ENCODE measurements at places on chromosomes 3 and 15. TPM values are rescaled to one million over a fixed set of nuclear protein-coding genes. Genes with fewer than 3 reads are reported as not detected.

Gene TERC
- total RNA-seq = not detected

Gene DUOXA2
- not detected for total RNA-seq

Gene DNAJC19
- 17.9 TPM for total RNA-seq

Gene HIGD2B
- not detected for total RNA-seq

Gene BFSP2
- total RNA-seq = not detected

Gene MORC1
- not detected for total RNA-seq

Gene ZNF660
- not detected for total RNA-seq

Gene PRR23E
- total RNA-seq = not detected

Gene PAK6
- total RNA-seq = 0.09 TPM

Gene CP
- total RNA-seq = 7.0 TPM

Gene CPN2
- not detected for total RNA-seq

Gene SOX14
- not detected for total RNA-seq

Gene BNC1
- 0.48 TPM for total RNA-seq

Gene KIF23
- total RNA-seq = 79.0 TPM

Gene RAB11A
- total RNA-seq = 374 TPM

Gene ATP10A
- 8.0 TPM for total RNA-seq

Gene NOP10
- 553 TPM for total RNA-seq

Gene REC114
- not detected for total RNA-seq

Gene CYP8B1
- total RNA-seq = not detected

Gene ATXN7
- 4.5 TPM for total RNA-seq

Gene LARP6
- 74.0 TPM for total RNA-seq

Gene NUTM1
- not detected for total RNA-seq
